ENCODE measurements at places on chromosomes 6 and 20. TPM values are rescaled to one million over a fixed set of nuclear protein-coding genes. Genes with fewer than 3 reads are reported as not detected.

Gene TMEM200A
- total RNA-seq: 3.4 TPM

Gene ALDH5A1
- 14.4 TPM for total RNA-seq

Gene RSPH4A
- 11.5 TPM for total RNA-seq

Gene SUMO4
- 1.9 TPM for total RNA-seq

Gene MARCKS
- total RNA-seq: 46.8 TPM

Gene MAFB
- 41.4 TPM for total RNA-seq

Gene SLC22A7
- not detected for total RNA-seq

Gene KHDC1
- total RNA-seq: 2.0 TPM

Gene CUTA
- total RNA-seq: 160 TPM

Gene VEGFA
- 242 TPM for total RNA-seq

Gene SYNE1
- total RNA-seq: 859 TPM

Gene MGME1
- 9.4 TPM for total RNA-seq

Gene BPIFB4
- total RNA-seq: not detected

Gene VGLL2
- not detected for total RNA-seq

Gene FAM209B
- 0.64 TPM for total RNA-seq

GRCh38 chr6:44221291-44221960, 2.0 kb upstream of the SLC29A1 start:
- DNase-seq: peak; percentile 84
- H3K4me3 ChIP-seq: no peak overlapping the region
- H3K4me1 ChIP-seq: peaks cover 81% of the 10 kb centered on the region
- H3K36me3 ChIP-seq: no peaks in the 10 kb centered on the region
- H3K27ac ChIP-seq: peak overlapping the region; percentile 71

- DNase-seq: peak; percentile 91
- H3K4me1 ChIP-seq: peaks cover 17% of the 10 kb centered on the region
- H3K36me3 ChIP-seq: no peaks in the 10 kb centered on the region
- no peaks in the 10 kb centered on the region for H3K27me3 ChIP-seq
- H3K27ac ChIP-seq: peak overlapping the region; percentile 96
Observed at GRCh38 chr20:23419995-23420901, 1.0 kb downstream of the NAPB start.

- peaks cover 13% of the 10 kb centered on the region for H3K4me1 ChIP-seq
- no peak for DNase-seq
- no peaks in the 10 kb centered on the region for H3K36me3 ChIP-seq
- H3K4me3 ChIP-seq: no peak overlapping the region
- no peak overlapping the region for H3K27ac ChIP-seq
Observed at GRCh38 chr6:167761794-167762258, 64.9 kb upstream of the AFDN start.

GRCh38 chr6:63739094-63739687, 103.6 kb downstream of the PHF3 start:
- DNase-seq: no peak
- no peaks in the 10 kb centered on the region for H3K4me1 ChIP-seq
- H3K4me3 ChIP-seq: no peak overlapping the region
- no peaks in the 10 kb centered on the region for H3K36me3 ChIP-seq

- no peak overlapping the region for H3K27ac ChIP-seq
- no peaks in the 10 kb centered on the region for H3K4me1 ChIP-seq
- no peak for DNase-seq
- no peaks in the 10 kb centered on the region for H3K36me3 ChIP-seq
- no peak overlapping the region for H3K4me3 ChIP-seq
Observed at GRCh38 chr20:48845721-48846306, 18.0 kb upstream of the PREX1 start.

DNA sequence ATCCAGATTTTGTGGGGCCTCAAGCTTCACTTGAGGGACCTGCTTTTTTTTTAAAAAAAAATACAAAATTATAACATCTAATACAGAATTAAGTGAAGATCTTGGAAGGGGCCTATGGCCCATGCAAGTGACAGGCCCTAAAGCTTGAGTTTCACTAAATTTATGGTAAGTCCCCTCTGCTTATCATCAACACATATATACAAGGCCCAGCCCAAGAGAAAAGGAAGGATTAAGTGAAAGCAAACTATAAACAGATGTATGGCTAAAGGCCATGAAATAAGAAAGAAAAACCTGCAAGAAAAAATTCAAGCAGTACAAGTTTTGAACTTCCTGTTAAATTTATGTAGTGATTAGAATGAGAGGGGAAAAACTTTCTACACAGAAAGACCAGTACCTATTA, 86.8 kb downstream of the CDC40 start:
- H3K36me3 ChIP-seq: no peaks in the 10 kb centered on the region
- no peak overlapping the region for H3K4me3 ChIP-seq
- DNase-seq: no peak
- no peaks in the 10 kb centered on the region for H3K4me1 ChIP-seq
- no peak overlapping the region for H3K27ac ChIP-seq

DNA sequence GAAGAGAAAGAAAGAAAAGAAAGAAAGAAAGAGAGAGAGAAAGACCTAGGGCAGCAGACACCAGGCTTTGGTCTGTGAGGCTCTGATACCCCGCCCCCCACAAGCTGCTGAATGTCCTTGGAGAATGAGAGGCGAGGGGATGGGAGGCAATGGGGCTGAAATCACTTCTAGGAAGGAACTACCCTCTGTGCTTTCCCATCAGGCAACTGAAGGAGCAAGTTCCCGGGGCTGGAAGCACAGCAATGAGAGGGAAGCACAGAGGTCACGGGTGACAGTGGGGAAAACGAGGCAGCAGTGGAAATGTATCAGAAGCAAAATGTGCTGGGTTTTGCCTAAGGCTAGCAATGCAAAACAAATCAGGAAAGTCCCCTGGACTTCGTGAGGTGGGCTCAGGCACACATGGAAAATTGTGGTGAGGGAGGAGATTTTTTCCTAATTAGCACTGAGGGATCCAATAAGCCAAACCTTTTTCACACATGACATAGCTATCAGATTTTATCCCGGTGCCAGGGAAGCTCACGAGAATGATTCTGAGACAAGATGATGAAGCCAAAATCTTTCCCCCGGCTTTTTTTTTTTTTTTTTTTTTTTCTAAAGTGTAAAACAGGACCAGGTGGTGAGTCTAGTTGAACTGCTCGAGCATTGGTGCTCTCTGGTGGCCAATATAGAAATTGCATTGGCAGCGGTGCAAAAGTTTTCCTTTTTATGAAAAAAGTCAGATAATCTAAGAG, 16.8 kb upstream of the ARFGEF2 start:
- peaks cover 4% of the 10 kb centered on the region for H3K4me1 ChIP-seq
- peak; percentile 36 for DNase-seq
- no peaks in the 10 kb centered on the region for H3K27me3 ChIP-seq
- H3K27ac ChIP-seq: no peak overlapping the region

GRCh38 chr20:22544462-22544861, 39.9 kb downstream of the FOXA2 start:
- H3K27ac ChIP-seq: no peak overlapping the region
- H3K4me3 ChIP-seq: no peak overlapping the region
- no peak for DNase-seq
- no peaks in the 10 kb centered on the region for H3K27me3 ChIP-seq
- H3K4me1 ChIP-seq: no peaks in the 10 kb centered on the region
- H3K36me3 ChIP-seq: no peaks in the 10 kb centered on the region

DNA sequence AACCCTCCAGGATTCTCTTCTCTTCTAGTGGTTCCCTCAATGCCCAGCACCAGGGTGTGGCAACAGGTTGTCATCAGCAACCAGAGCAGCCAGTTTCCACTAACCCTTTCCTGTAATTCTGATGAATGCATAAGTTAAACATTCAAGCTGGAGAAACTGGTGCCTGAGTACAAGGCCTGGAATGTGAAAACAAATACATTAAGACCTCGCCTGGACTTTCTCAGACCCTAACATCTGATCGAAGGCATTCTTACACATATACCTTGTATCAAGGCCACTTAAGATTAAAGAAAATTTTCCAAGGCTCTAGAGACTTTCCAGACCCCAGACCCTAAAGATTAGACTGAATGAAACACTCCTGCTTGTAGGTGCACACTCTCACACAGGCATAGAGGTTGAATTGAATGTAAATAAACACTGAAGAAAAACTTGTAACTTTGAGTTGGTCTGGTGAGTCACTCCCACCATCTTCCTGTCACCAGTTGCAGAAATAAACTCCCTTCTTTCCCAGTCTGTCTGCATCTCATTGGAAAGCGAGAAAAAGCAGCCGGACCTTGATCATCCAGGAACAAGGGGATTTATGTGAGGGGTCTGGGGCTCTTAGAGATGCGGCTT, 9.0 kb downstream of the LRP11 start:
- no peak overlapping the region for H3K4me3 ChIP-seq
- DNase-seq: no peak
- peaks cover 34% of the 10 kb centered on the region for H3K4me1 ChIP-seq
- H3K36me3 ChIP-seq: no peaks in the 10 kb centered on the region

DNA sequence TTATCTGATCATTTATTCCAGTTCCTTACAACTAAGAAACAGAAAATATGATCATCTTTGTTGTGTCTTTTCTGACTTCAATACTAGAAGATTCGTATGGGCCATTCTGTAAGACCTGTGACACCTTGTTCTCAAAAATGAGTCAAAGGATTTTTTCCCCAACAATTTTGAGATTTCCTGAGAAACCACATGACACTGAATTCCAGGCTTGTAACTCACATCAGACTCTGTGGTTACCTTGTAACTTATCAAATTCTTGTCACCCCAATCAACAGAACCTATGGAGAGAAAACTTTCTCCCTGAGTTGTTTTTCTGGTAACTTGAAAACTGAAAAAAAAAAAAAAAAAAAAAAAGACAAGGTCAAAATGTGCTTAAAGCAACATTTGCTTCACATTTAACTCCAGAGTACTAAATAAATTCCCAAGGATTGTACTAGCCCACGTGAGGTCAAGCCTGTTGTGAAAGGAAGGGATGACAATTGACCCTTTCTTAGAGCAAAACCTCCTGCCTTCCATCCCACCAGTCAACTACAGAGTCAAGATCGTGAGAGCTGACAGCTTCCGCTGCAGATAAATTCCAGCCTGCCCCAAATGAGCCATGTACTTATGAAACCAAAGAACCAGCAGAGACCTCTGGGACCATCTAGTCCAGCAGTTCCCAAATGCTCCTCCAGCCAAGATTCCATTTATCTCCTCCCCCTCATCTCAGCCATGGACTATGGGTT, 140.3 kb downstream of the TBX18 start:
- no peak overlapping the region for H3K27ac ChIP-seq
- H3K36me3 ChIP-seq: no peaks in the 10 kb centered on the region
- no peak overlapping the region for H3K4me3 ChIP-seq
- no peak for DNase-seq
- H3K27me3 ChIP-seq: no peaks in the 10 kb centered on the region
- H3K4me1 ChIP-seq: no peaks in the 10 kb centered on the region

GRCh38 chr20:34922654-34923381, 32.8 kb downstream of the GSS start:
- no peaks in the 10 kb centered on the region for H3K27me3 ChIP-seq
- H3K36me3 ChIP-seq: peaks cover 39% of the 10 kb centered on the region

GRCh38 chr20:24838546-24839535, 110.2 kb upstream of the CST7 start:
- H3K27ac ChIP-seq: no peak overlapping the region
- DNase-seq: no peak
- H3K4me1 ChIP-seq: no peaks in the 10 kb centered on the region
- no peak overlapping the region for H3K4me3 ChIP-seq
- H3K27me3 ChIP-seq: no peaks in the 10 kb centered on the region
- no peaks in the 10 kb centered on the region for H3K36me3 ChIP-seq

GRCh38 chr20:57800791-57801430, 91.1 kb upstream of the PMEPA1 start:
- no peaks in the 10 kb centered on the region for H3K27me3 ChIP-seq
- H3K27ac ChIP-seq: no peak overlapping the region
- no peak for DNase-seq
- no peak overlapping the region for H3K4me3 ChIP-seq

DNA sequence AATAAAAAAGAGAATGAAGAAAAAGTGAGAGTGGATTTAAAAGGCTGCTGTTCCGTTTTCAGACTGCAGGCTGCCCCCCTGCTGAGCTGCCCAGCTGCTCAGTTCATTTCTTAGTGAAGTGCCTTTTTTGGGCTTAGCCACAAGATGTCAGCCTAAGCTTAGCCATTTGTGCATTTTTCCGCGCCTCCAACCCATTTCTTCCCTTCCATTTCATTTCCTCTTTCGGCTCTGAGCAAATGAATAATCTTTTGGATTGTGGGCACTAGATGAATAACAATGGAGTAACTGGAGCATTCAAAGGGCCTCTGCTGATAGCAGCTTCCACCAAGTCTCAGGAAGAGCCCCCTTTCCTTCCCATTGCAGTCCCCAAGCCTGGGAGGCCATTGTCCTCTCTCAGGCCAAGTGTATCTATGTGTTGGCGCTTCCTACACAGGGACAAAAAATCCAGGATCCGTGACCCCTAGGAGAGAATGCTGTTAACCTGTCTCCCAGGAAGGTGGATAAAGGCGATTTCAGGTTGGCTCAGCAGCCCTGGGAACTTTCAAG, 83.5 kb upstream of the SPTLC3 start:
- H3K27me3 ChIP-seq: no peaks in the 10 kb centered on the region
- H3K36me3 ChIP-seq: no peaks in the 10 kb centered on the region
- no peak overlapping the region for H3K27ac ChIP-seq
- DNase-seq: peak; percentile 36
- no peak overlapping the region for H3K4me3 ChIP-seq

GRCh38 chr6:139753198-139753861, 378.9 kb upstream of the CITED2 start:
- H3K27ac ChIP-seq: no peak overlapping the region
- DNase-seq: no peak
- H3K4me1 ChIP-seq: peaks cover 20% of the 10 kb centered on the region
- H3K27me3 ChIP-seq: no peaks in the 10 kb centered on the region
- H3K4me3 ChIP-seq: no peak overlapping the region

- H3K27me3 ChIP-seq: no peaks in the 10 kb centered on the region
- no peak overlapping the region for H3K27ac ChIP-seq
- H3K4me3 ChIP-seq: no peak overlapping the region
- no peaks in the 10 kb centered on the region for H3K4me1 ChIP-seq
- no peaks in the 10 kb centered on the region for H3K36me3 ChIP-seq
Observed at GRCh38 chr6:67000121-67000520, 1293.1 kb upstream of the EYS start.

- H3K4me3 ChIP-seq: no peak overlapping the region
- H3K27ac ChIP-seq: no peak overlapping the region
- no peaks in the 10 kb centered on the region for H3K27me3 ChIP-seq
- no peak for DNase-seq
Observed at GRCh38 chr6:124029567-124029966, 225.9 kb downstream of the NKAIN2 start.

DNA sequence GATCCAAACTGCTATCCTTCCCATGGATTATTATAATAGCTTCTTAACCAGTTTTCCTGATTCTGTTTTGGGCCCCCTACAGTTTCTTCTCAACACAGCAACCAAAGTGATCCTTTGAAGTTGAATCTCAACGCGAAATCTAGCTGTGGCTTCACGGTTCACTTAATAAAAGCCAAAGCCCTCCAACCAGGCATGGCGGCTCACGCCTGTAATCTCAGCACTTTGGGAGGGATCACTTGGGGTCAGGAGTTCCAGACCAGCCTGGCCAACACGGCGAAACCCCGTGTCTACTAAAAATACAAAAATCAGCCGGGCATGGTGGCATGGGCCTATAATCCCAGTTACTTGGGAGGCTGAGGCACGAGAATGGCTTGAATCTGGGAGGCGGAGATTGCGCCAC, 3.3 kb downstream of the RMND1 start:
- DNase-seq: no peak
- no peaks in the 10 kb centered on the region for H3K36me3 ChIP-seq
- no peak overlapping the region for H3K4me3 ChIP-seq
- peaks cover 39% of the 10 kb centered on the region for H3K4me1 ChIP-seq
- no peak overlapping the region for H3K27ac ChIP-seq

All from upper lobe of left lung (tissue), 6 donors.